NCI-H345 (cell line): ENCODE measurements at places on chromosomes 7 and 10.

- no peak for DNase-seq
Measured at GRCh38 chr10:62637249-62638061, 167.1 kb upstream of the ADO start.

- no peak for DNase-seq
Measured at GRCh38 chr10:73210395-73211105, 36.5 kb downstream of the DNAJC9 start.

DNA sequence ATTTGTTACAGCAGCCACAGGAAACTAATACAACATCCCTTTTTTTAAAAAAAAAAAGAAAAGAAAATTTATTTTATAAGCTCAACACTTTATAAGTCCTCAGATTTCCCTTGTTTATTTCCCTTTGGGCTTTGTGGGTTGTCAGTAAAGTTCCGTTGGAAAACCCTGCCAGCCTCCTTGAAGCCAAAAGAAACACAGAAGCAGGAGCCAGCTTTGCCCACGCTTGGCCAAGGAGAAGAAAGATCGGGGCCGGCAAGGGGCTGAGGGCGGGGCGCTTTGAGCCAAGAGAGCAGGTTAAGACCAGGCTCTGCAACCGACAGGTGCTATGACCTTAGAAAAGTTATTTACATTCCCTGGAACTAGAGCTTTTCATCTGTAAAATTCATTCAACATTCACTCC lies 72.7 kb downstream of the RGS10 start:
- DNase-seq, result no peak

DNA sequence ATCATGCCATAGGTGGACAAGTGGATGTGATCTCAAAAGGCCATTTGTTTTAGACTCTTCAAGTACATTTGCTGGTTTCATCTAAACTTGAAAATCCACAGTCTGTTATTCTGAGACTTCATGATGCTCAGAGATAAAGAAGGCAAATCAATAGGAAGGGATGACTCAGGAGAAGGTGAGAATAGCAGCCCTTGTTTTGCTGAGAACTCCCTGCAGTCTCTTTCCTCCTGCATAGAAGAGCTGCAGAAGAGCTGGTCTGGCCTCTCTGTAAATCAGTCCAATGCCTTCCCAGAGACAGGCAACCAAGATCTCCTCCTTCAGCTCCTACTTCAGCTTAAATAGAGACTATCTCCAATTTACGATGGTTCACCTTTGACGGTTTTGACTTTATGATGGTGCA lies 4.0 kb upstream of the BAIAP2L1 start:
- no peak for DNase-seq

DNA sequence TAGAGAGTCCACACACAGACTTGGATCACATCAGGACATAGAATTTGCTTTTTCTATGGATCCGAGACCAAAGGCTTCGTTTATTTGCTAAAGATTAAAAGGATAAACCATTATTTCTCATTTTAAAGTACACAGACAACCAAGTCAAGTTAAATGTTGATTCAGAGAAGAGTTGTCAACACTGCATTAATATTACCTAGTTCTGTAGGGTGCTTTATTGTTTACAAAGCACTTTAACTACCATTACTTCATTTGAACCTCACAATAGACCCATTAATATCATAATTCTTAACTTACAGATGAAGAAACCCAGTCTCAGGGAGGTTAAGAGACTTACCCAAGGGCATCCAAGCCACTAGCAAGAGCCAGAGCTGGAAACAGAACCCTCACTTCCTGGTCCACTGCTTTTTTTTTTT lies 43.2 kb upstream of the GSAP start:
- no peak for DNase-seq

DNA sequence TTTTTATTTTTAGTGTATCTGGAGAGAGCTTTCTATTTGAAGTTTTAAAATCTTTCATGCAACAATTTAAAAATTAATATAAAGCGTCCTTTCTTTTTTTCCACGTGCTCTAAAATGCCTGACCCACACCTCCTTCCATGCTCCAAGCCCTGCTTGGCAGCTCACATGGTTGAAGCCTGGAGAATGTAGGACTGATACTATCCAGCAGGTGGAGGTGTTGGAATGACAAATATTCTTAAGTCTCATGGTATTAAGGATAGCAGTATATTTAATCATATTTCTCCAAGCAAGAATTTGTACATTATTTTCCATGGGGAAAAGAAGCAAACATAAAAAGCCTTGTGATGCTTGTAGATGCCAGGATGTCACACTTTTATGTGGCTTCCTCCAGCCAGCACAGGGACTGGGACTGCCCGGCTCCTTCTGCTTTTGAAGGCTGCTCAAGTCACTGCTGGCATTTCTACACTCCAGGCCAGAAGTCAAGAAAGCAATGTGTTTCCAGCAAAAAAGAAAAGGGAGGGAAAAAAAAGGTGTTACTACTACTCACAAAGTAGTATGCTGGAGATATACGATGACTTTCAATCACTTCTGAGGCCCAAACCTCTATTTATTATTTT lies 49.7 kb downstream of the BZW2 start:
- DNase-seq, result peak; percentile 20

- DNase-seq, result no peak
Measured at GRCh38 chr10:127496035-127496434, 53.1 kb upstream of the NPS start.

GRCh38 chr10:115860182-115861107 lies 412.6 kb downstream of the GFRA1 start:
- DNase-seq, result no peak

DNA sequence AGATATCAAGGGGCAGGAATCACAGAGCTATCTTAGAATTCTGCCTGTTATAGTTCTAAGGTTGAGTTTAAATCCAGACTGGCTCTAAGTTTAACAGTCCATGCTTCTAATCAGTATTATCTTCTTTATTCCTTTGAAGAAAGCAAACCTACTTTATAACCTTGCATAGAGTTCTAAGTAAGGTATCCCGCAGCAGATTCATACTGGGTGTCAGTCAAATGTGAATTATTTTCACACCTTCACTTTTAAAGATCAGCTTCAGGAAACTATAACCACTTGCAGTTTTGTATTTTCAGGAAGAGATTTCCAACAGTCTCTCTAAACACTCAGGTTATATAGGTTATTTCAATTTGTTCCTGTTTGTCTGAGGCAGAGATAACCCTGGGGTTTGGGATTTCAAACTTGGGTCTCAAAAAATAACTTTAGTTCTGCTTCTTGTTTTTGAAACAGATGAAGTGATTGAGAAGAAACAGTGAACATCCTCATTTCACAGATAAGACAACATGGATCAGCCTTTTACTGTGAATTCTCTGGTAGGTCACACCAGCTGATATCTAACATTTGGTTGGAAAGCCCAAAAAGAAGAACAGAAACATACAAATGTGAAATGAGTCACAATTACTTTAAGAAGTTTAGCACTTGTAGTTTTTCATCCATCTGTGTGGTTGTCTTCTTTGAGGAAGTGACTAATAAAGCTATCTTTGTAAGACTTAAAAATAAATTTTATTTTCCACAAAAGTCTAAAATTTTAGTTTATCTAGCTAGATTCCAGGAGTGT lies 21.4 kb downstream of the STAMBPL1 start:
- no peak for DNase-seq

DNA sequence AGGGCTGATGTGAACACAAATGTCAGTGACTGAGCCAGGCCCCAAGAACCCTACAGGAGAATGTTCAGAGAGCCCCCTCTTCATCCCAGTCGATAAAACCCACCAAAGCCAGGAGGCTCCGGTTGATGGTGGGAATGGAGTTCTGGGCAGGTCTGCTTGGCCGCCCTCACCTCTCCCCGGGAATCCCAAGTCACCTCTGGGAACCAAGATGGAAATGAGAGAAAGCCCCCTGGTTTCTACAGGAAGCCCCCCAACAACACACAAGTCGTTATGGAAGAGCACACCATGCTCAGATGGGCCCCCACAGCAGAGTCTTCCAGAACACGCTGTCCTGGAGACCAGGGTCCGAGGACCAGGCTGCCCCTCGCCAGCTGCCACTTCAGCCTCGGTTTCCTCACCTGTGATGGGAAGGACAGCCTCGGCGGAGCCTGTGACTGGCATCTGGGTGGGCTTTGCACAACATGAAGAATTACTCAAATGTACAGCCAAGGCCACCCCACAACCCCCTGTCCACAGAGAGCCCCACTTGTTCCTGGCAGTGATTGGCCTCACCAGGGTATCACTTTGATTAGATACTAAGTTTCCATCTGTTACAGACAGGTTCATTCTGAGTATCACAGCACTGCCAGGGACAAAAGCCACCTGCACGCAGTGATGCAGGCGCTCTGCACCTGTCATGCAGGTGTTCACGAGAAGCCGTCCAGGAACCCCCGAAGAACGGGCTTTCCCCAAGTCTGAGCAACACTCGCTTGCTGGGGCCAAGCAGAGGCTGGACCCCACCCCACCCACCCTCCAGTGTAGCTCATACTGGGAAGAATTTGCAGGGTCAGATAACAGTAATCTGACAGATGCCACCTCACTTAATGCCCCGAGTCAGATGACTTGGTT lies 57.6 kb downstream of the MKI67 start:
- DNase-seq, result peak; percentile 33

DNA sequence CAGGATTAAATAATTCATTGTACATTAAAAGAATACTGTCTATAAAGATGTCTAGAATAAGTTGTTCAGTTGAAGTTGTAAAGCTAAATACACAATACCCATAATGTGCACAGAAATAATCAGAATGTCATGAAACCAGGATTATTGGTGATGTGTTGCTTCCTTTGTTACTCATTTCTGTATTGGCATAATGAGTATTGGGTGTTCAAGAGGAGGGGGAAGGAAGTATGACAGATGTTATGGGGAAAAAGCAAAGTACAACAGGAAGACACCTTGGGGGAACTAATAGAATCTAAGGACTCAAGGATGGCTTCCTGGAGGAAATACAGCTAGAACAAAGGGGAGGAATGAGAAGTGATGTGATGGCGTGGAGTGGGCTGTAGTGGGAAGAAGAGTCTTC lies 15.0 kb downstream of the ANKRD1 start:
- DNase-seq, result no peak

GRCh38 chr7:107678110-107678753 lies 17.6 kb downstream of the SLC26A4 start:
- no peak for DNase-seq

- no peak for DNase-seq
Measured at GRCh38 chr10:116080553-116080952, 192.5 kb downstream of the GFRA1 start.

- no peak for DNase-seq
Measured at GRCh38 chr7:67391168-67391567, 394.5 kb downstream of the TYW1 start.

DNA sequence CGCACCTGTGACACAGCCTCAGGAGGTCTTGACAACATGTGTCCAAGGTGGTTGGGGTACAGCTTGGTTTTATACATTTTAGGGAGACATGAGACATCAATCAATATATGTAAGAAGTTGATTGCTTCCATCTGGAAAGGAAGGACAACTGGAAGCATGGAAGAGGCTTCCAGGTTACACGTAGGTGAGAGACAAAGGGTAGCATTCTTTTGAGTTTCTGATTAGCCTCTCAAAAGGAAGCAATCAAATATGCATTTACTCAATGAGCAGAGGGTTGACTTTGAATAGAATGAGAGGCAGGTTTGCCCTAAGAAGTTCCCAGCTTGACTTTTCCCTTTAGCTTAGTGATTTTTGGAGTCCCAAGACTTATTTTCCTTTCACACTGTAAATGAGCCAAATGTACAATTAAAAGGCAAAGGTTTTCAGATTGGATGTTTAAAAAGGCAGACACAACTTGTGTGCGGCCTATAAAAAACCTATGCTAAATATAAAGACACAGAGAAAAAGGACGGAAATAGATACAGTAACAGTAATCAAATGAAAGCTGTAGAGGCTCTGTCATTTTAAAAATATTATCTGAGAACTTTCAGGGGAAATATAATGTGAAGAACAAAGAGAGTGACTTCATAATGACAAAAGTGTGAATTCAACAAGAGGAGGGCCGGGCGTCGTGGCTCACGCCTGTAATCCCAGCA lies 65.7 kb upstream of the LANCL2 start:
- no peak for DNase-seq

- DNase-seq, result no peak
Measured at GRCh38 chr7:96534221-96534620, 175.4 kb downstream of the SEM1 start.
